ENCODE measurements at places on chromosomes 11 and 22.

GRCh38 chr11:2260491-2261364 lies 9.7 kb downstream of the ASCL2 start:
- DNase-seq: no peak

- no peak for DNase-seq
Observed at GRCh38 chr11:57479911-57480310, 19.6 kb downstream of the RTN4RL2 start.

DNA sequence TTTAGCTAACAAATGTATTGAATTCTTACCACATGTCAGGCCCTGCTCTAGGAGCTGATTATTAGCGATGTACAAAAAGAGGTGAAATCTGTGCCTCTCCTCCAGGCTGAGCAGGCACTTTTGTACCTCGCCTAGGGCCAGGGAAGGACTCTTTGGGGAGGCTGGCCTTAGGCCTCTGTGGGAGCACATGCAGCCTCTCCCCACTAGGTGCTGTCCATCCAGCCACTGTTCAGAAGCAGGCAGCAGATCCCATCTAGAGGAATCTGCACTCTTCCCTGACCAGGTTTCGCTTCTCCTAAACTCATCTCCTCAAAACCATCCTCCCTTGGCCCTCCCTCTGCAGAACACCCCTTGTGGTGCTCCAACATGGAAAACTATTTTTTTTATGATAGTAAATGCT lies 51.9 kb upstream of the WT1 start:
- DNase-seq: no peak

DNA sequence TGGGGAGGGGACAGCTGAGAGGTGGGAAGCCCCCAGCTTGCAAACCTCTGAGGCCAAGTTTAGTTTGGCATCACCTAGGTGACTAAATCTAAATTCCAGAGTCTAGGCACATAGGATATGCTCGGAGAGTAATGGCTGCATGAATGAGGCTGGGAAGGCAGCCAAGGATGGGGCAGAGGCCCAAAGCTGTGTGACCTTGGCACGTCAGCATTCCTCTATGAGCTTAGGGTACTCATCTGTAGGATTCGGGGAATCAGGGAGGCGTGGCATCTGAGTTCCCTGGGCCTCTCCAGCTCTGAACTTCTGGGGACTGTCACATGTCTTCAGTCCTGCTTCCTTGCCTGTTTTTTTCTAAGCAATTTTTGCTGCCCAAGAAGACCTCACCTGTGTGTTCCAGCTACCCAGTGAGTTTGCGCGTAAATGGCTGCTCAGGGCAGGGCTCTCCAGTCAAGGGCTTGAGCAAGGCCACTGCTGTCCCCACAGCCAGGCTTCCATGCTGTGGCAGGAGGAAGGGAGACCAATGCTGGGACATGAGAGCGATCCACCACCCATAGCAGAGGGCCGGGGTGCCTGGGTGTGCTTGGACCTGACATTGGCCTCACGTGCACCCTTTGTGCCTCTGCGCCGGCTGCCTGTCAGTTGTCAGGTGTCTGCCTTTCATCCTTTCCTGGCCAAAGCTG lies 13.9 kb downstream of the DAGLA start:
- no peak for DNase-seq

- no peak for DNase-seq
Observed at GRCh38 chr11:117026593-117027330, 71.5 kb downstream of the SIK3 start.

DNA sequence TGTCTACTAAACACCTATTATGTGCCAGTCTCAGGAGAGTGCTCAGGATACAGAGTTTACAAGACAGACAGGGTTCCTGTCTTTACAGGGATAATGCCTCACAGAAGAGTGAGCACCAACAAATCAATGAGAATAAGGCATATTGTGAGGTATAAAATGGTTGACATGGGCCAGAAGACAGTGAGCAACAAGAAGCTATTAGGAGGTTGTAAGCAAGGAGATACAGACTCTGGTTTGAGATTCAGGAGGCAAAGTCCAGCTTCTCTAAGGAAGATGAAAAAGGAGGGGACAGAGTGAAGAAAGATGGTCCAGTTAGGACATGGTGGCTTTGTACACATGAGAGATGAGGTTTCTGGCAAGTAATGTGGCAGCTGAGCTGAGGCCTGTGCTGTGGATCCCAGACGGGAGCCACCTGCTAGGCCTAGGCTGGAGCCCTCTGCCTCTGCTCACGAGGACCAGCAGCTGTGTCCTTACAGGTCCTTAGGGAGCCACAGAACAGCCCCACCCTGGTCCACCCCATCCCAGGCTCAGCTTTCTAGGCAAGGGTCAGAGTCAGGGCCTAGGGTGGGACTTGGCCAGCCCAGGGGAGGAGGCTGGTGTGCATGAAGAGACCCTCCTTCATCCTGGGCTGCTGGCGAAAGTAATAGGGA lies 110.5 kb downstream of the ZNF280B start:
- DNase-seq: no peak

DNA sequence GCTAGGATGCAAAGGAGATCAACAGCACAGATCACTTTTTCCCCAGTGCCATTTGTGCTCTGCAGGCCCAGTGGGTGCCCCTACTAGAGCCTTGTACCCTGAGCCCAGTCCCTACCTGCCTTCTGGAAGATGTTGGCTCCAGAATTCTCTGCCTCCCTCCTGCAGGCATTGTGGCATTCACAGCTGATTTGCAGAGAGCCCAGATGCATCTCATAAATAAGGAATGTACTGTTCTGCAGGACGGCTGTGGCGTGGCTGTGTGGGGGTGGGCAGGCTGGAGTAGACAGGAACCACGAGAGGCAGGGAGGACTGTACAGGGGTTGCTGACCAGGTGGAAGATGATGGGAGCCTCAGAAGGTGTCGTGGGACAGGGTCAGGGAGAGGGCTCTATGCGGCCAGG lies 11.2 kb upstream of the MIAT start:
- DNase-seq: no peak

GRCh38 chr11:129260750-129261149 lies 68.6 kb upstream of the ARHGAP32 start:
- DNase-seq: no peak

DNA sequence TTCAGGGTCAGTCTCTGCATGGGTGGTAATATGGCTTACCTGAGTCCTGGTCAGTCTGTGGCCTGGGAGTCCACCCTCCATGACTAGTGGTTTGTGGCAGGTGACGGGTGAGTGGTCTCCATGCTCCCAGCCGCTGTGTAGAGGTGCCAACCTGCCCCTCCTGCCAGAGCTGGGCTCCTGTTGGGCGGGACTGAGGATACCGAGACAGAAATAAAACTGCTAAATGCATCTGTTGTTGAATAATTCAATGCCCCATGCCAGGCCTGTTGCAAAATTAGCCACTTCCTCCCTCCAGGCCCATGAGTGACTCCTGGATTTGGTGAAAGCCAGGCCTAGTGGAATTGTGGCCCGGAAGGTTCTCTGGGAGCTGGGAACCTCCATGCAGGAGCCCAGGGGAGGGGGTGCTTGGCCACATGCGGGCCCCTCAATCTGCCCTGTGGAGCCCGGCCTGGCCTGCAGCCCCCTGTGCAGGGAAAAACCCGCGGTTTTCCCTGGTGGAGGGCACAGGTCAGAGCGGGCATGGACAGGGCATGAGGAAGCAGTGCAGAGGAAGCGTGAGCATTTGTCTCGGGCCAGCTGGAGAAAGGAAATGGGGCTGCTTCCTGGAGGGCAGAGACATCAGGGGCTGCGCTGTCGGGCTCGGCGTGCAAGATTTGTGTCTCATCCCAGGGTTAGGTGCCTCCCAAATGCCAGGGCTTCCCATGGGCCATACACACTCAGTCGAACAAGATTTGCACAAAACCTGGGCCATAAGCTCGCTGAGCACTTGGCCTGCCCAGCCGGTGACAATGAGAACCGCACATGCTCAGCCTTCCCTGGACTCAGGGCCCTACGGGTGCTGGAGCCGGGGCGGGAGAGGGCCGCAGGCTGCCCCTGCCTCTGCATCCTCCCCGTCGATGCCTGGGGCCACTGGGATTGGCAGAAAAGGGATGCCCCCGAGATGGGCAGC lies 66.9 kb downstream of the KCNQ1 start:
- DNase-seq: no peak

DNA sequence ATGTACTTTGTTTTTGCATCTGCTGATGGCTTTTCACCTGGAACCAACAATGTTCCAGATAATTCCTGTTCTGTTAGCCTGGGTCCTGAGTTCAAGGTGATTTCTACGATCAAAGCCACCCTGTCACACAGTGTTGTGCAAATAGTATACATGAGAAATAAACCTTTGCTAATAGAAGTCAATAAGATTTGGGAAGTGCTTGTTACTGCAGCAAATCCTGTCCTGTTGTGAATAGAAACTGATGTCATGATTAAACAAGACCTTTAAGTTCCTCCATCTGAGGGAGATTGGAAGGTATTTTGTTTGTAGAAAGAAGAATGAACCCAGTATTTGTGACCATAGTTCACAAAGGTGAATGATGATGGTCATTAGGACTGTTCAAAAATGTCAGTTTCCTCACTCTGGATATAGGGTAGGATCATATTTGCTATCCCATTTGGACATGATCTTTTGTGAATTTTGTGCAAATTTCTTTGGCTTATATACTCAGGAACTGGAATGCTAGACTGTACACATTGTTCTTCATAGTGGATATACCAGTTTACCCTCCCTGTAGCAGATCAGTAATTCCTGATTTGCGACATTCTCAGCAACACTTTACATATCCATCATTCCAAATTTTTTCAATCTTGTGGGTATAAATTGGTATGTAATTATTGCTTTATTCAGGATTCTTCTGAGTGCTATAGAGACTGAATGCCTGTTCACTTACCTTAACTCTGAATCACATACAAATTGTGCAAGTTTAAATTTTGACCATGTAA lies 428.5 kb downstream of the METTL15 start:
- no peak for DNase-seq

GRCh38 chr22:23058063-23058462 lies 12.3 kb upstream of the GNAZ start:
- no peak for DNase-seq

DNA sequence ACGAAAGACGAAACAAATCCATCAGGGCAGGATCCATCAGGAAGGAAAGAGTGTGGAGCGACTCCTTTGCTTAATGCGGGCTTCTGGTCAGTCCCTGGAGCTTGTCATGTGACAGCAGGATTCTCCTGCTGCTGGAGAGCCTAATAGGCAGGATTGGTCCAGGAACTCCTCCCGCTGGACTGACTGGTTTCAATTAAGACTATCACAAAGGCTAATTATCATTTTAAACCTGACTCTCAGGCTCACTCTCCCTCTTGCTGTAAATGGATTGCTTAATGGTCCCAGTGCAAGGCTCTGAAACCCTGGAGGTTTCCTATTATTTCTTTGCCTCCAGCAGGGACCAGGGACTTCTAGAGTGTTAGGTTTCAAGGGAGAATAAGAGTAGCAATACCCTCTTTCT lies 493.8 kb downstream of the NTM start:
- no peak for DNase-seq

GRCh38 chr11:77589181-77589520 lies 602 bp upstream of the AQP11 start:
- no peak for DNase-seq

DNA sequence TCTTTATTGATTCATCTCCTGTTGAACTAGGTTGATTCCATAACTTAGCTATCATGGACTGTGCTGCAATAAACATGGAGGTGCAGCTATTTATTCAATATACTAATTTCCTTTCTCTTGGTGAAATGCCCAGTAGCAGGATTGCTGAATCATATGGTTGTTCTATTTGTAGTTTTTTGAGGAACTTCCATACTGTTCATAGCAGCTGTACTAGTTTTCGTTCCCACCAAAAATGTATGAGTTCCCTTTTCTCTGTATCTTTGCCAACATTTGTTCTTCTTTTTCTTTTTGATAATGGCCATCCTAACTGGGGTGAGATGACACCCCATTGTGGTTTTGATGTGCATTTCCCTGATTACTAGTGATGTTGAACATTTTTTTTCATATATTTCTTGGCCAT lies 87.2 kb upstream of the NAV2 start:
- no peak for DNase-seq

DNA sequence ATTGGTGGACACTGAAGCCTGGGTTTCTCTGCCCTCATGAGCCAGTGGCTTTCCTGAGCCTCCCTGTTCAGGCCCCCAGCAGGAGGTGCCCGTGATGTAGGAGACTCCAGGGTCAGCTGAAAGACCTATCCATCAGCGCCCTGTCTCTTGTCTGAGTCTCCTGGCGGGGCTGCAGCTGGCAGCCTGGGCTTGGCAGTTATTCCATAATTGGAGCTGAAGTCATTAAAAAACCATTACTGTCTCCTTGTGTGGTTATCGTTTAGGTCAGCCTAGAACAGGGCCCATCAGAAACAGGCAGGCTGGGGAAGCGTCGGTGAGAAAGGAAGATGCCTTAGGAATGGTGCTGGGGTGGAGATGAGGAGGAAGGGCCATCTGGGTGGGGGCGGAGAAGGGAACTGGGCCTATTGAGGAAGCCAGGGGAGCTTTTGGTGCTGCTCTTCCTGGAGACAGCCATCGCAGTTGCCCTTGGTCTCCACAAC lies 5.0 kb downstream of the TUB start:
- DNase-seq: no peak

- DNase-seq: no peak
Observed at GRCh38 chr22:45516163-45516562, 13.5 kb downstream of the FBLN1 start.

GRCh38 chr11:115964091-115964490 lies 459.9 kb upstream of the CADM1 start:
- no peak for DNase-seq

- no peak for DNase-seq
Observed at GRCh38 chr11:124329787-124330478, 9.9 kb upstream of the OR8D2 start.

DNA sequence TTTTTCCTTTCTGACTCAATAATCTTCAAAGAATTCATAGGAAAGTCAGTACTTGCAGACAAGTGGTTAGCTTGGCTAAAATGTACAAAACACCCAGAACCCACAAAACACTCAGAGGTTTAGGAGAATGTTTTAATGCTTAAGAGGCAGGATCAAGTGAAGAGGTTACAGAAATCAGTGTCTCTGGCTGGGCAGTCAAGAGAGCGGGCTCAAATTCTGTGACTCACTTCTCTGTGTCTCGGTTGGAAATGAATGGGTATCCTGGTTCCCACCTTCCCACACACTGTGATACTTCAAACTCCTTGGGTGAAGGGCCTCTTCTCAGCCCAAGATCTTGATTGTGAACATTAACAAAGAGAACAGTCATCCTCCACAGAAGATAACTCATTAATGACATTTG lies 3.8 kb downstream of the MPEG1 start:
- no peak for DNase-seq

DNA sequence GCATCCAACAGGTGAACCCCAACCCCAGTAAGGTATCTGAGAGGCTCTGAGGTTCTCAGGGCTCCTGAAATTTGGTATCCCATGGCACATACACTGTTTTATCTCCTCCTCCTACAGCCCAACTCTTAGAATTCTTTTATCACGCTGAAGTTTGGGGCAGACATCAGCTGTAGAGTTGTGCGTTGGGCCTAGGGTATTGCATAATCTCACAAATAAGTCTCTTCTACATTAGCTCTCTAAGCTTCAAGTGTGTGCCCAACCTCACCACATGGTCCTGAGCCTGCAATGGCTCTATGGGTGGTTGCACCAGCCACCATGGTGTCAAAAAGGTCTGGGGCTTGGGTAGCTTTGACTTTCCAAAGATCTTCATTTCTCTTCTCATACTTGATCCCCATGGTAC lies 603.0 kb downstream of the BUD13 start:
- DNase-seq: no peak

- no peak for DNase-seq
Observed at GRCh38 chr22:34429314-34429713, 509.0 kb upstream of the LARGE1 start.

- no peak for DNase-seq
Observed at GRCh38 chr11:14267861-14268635, 90.9 kb downstream of the RRAS2 start.

GRCh38 chr11:25377466-25377865 lies 880.6 kb downstream of the LUZP2 start:
- no peak for DNase-seq

Measured in HS-27A (cell line).